ENCODE measurements at places on chromosomes 1 and 21.

DNA sequence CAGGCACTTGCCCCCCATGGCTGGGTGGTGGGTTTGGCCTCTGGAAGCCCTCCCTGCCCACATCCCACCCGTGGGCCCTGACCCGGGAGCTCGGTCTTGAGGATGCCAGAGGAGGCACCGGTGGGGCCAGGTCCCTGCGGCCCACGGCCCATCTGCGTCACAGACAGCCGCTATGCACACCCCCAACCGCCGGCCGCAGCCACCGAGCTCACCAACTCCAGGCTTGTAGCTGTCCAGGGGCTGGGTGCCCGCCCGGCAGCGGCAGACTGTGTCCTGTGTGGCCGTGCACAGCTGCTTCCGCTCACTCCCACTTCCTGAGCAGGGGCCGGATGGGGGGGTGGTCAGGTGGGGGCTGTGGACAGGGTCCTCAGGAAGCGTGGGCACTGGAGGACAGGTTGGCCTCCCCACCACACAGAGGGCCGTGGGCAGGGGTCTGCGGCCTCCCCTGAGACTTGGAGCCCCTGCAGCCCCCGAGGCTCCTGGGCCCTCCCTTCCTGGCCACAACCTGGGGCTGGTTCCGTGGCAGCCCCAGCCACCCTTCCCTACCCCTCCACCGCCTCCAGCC lies 1.1 kb downstream of the TNFRSF4 start:
- no peak for DNase-seq

GRCh38 chr1:37092937-37093336 lies 58.6 kb upstream of the GRIK3 start:
- no peak for DNase-seq

DNA sequence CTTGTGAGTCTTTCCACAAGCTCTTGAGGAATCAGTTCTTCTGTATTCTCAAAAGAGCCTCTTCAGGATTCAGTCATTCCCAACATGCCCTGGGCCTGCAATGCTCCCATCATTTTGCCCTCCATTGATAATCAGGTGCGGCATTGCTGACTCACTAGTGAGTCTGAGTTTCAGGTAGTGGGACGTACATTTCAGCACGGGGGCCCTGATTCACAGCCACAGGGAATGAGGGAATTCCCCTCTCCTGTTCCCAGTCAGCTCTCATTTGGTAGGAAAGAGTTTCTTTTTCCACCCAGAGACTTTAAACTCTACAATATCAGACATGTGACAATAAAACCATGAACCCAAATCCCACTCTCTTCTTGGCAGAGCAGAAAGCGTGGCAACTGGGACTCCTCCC lies 3.7 kb upstream of the IRF6 start:
- DNase-seq, result no peak

GRCh38 chr1:235503403-235504121 lies 690 bp downstream of the B3GALNT2 start:
- no peak for DNase-seq

- DNase-seq, result peak; percentile 15
Measured at GRCh38 chr1:36553591-36554322, 71.0 kb upstream of the CSF3R start.

DNA sequence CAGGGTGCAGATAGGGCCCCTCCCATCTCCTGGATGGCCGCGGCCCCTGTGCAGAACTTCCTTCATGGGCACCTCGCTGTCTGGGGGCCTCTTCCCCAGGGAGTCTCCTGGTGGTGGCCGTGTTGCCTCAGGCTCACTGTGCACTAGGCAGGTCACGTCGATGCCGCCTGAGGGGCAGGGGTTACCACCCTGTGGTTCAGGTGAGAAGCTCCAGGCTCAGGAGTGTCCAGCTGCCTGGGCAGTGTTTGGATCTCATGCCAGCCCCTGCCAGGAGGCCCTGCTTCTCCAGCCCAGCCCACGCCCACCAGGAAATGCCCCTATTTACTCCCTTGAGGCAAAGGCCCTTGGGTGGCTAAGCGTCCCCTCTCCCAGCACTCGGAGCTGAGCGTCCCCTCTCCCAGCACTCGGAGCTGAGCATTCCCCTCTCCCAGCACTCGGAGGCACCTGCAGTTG lies 2.1 kb downstream of the ITGB2 start:
- DNase-seq, result no peak

DNA sequence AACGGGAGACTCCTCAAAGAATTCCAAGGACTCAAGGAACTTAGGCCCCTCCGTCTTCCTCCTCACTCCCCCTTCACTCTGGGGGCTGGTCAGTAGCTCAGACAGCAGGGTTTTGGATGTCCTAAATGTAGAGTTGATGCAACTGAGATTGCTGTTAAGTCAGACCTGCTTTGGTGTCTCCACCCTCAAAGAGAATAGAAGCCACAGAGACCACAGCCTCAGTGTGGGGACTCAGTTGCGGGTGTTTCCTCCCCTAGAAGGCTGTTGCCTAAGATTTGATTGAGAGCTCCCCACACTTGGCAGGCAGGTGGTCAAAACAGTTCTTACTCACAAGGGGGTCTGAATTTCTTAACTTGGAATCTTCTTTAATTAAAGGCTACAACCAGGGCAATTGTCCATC lies 7.6 kb downstream of the MAN1C1 start:
- no peak for DNase-seq

- DNase-seq, result no peak
Measured at GRCh38 chr1:69016468-69016867, 519.6 kb upstream of the DEPDC1 start.

- DNase-seq, result no peak
Measured at GRCh38 chr21:45886610-45887026, 95.0 kb upstream of the COL6A1 start.

DNA sequence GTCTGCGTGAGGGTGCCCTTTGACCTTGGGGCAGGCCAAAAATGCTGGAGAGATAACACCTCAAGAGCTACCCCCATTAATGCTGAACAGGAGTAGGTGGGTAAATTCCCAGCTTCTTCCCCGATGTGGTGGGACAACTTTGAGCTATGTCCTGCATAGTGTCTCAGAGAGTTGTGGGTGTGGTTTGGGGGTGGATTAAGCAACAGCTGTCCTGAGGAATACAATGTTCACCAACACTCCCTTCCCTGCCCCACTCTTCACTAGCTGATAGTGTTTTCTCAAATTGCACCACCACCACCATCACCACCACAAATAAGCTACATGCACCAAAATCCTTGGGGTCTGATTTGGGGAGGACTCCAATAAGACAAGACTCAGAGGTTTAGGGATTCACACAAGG lies 258.4 kb downstream of the HLX start:
- no peak for DNase-seq

DNA sequence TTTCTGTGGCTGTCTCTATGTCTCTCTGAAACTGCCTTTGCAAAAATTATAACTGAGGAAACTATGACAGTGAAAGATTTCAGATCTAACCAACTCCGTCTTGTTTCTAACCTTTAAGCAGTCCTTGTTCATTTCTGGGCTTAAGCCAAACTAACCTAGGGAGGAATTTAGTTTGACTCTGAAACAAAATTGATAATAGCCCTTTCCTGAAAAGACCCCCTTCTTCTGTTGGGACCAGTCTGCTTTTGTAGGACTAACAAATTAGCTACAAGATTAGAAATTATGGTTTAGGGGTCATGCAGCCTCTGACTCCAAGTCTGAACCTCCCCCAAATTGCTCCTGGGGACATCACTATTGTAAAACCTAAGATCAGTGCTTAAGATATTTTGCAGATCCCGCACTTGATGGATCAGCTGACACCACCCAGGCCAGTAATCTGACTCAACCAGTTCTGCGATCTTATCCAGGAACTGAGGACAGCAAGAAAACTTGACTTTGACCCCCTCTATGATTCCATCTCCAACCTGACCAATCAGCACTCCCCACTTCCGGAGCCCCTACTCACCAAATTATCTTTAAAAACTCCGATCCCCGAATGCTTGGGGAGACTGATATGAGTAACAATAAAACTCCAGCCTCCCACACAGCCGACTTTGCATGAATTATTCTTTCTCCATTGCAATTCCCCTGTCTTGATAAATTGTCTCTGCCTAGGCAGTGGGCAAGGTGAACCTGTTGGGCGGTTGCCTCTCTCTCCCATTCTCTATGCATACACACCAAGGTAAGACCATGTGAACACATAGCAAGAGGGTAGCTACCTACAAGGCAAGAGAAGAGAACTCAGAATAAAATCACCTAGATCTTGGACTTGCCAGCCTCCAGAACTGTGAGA lies 11.1 kb upstream of the TRIM63 start:
- no peak for DNase-seq

- DNase-seq, result no peak
Measured at GRCh38 chr1:22805672-22806038, 95.0 kb downstream of the EPHB2 start.

DNA sequence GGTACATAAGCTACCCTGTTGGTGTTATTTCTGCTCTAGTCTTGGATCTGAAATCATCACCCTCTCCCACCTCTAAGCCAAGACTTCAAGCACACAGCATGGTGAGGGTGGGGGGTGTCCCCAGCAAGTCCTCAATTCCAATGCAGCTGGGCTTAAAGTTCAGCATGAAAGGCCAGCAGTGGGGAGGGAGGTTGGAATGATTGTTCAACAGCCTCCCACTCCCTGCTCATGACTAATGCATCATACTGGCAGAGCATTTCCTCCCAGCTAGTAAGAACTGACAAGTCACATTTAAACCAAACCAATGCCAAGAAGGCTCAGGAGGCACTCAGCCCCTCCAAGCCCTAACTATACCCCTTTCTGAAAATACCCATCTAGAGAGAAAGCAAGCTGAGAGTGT lies 50.1 kb downstream of the TIAM1 start:
- peak; percentile 32 for DNase-seq

DNA sequence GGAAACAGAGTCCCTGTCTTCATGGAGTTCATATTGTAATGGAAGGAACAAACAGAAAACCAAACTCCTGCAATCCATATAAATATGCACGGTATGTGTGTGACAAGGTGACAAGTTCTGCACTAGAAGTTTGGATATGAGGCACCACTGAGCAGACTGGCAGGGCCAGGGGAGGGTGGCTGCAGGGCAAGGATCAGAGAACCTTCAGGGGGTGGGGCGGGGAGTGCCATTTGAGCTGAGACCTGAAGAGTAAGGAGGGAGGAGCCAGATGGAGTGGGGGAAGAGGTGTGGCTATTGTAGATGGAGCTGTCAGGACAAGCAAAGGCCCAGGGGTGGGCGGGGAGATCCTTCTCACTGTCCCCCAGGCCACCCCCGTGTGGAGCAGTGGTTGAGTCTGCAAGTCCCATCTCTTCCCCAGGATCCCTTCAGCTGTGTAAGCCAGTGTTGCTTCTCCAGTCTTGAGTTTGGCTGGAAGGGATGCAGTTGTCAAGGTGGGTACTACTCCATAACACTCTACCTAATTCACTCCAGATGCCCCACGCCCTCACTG lies 76.4 kb downstream of the ATP5PO start:
- DNase-seq, result no peak

DNA sequence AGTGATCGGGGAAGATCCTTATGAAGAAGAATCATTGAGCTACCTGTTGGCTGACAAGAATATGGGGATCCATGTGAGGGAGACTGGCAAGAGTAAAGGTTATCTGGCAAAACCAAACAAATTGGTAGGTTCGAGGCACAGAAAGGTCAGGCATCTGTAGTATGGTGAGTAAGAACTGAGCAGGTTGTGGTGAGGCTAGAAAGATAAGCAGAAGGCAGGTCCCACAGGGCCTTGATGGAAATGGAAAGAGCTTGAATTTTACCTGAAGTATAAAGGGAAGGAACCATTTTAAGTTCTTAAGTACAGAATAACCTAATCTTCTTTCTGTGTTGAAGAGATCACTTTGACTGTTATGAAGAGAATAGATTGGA lies 11.1 kb downstream of the PTPRC start:
- no peak for DNase-seq

DNA sequence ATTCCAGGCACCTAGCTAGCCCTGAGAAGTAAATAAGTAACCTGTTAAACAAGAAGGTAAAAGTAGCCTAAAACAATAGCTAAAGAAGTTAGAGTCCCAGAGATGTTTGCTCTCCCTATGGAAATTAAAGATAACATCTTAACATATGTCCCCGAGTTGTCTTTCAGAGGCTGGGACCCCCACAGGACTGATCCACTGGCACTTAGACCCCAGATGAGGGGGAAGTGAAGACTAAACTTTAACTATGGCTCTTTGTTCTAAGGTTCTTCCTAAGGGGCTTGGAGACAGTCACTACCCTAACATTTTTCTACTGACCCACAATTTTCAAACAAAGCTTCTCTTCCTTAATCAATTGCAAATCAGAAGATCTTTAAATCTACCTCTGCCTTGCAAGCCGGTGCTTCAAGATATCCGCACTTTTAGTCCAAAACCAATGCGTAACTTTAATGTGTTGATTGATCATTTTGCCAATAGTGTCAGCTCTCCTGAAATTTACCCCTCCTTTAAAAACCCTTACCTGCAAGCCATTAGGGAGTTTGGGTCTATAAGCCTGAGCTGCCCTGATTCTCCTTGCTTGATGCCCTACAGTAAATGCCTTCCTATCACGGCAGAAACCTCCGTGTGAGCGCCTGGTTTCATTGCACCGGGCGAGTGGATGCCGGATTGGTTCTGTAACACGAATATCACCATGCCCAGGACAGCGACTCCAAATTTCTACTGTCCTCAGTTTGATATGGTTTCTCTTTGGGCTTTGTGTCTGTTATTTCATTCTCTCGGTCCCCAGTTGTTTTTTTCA lies 404.4 kb downstream of the SIPA1L2 start:
- DNase-seq, result no peak

DNA sequence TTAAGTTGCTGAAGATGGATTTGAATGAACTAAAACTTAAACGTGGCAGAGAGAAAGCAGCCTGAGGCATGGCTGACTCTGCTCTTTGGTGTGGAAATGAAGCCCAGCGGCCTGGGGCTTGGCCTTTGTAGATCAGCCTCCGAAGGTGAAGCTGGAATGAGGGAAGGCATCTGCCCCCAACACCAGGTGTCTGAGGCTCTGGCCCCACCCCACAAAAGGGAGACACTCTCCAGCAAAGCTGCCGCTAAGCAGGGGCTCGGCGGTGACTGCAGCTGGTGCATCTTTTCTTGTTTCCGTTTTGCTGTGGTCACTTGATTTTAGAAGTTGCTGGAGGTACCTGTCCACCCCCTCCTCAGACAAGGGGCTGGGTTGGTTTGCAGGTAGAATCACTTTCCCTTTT lies 38.2 kb upstream of the NID1 start:
- no peak for DNase-seq

DNA sequence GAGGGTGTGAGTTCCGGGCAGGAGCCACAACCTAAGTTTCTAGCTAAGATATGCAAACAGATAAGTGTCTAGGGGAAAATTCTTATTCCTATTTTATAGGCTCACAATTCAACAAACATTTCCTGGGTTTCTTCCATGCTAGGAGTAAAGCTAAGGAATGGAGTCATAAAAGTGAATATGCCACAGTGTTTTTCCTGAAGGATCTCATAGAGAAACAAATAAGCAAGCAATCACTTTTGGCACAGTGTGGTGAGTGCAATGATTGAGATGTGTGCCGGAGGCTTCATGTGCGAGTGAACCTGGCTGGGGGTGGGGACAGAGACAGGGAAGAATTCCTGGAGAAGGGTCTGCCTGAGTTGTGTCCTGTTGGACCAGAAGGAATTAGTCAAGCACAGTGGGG lies 147.4 kb downstream of the TENT5C start:
- DNase-seq, result no peak
